ENCODE measurements at places on chromosomes 3 and 15.

GRCh38 chr3:31241533-31241932, 291.2 kb upstream of the STT3B start:
- no peak for DNase-seq

DNA sequence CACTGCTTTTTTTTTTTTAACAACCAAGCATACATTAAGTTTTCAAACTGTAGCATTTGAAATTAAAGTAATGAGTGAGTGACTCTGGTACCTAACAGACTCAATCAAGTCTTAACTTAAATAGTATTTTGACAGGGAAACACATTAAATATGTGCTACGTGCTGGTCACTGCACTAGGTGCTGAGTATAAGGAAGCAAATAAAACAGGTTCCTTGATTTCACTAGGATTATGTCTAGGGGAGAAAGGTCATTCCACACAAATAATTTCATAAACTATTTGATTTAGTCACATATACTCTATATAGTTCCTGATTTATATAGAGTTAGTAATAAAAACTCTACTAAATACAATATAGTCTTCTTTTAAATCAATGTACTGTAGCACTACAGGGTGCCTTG, 89.4 kb downstream of the SUCLG2 start:
- no peak for DNase-seq

- DNase-seq = no peak
Observed at GRCh38 chr3:193620650-193621049, 27.6 kb downstream of the OPA1 start.

DNA sequence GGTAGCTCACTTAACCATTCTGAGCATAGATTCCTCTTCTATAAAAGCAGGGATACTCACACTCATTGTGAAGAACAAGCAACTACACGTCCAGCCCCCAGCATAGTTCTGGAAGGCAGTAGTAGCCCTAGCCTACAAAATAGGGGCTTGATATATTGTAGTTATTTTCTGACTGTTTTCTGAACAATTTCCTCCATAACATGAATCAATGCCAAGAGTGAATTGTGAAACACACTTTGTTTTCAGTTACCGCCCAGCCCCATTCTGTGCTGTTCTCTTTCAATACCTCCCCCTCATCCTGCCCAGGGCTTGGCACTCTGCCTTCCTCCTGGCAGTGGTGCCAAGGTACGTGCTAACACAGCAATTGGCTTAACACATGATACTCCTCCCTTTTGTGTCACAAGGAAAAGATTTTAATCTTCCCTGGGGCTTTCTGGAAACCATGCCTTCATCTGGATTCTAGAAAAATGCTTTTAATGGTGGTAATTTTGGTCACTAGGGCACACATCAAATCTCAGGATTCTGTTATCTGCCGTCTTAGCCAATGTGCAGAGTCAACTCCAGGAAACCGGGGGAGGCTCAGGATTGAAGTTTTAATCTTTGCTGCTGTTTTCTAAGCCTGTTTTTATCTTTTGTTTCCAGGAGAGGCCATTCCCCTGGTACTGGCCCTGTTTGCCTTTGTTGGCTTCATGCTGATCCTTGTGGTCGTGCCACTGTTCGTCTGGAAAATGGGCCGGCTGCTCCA, 37.2 kb downstream of the IL20RB start:
- DNase-seq = no peak

DNA sequence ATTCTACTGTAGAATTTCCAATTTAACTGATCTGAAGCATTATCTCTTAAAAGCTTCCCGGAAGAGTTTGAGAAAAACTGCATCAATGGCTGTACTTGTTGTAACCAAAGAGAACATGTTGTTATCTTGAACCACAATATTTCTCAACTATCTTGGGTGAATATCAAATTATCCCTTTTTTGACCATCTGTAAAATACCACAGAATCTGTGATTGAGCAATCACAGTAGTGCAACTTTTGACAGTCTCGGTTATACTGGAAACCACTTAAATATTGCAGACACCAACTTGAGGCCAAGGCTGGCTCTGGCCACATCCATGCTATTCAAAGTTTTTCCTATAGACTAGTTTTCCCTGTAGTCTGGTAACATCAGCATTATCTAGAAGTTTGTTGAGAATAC, 842.8 kb upstream of the EPHA6 start:
- DNase-seq = no peak

DNA sequence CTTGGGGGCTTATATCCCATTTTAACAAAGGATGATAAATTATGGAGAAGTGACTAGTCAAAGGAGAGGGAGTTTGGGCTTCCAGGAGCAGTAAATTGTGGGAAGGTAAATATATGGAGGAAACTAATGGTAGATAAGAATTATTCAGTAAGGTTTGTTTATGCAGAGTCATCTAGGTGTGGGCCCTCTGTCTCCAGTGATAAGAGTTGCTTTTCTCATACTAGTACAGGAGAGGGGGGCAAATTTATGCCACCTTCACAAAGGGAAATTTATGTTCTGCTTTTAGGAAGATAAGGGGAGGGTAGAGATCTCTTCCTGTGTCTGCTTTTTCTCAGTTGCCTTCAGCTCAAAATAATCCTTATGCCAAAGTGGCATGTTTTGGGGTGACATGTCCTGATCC, 383.7 kb upstream of the PPP2R3A start:
- DNase-seq = no peak

DNA sequence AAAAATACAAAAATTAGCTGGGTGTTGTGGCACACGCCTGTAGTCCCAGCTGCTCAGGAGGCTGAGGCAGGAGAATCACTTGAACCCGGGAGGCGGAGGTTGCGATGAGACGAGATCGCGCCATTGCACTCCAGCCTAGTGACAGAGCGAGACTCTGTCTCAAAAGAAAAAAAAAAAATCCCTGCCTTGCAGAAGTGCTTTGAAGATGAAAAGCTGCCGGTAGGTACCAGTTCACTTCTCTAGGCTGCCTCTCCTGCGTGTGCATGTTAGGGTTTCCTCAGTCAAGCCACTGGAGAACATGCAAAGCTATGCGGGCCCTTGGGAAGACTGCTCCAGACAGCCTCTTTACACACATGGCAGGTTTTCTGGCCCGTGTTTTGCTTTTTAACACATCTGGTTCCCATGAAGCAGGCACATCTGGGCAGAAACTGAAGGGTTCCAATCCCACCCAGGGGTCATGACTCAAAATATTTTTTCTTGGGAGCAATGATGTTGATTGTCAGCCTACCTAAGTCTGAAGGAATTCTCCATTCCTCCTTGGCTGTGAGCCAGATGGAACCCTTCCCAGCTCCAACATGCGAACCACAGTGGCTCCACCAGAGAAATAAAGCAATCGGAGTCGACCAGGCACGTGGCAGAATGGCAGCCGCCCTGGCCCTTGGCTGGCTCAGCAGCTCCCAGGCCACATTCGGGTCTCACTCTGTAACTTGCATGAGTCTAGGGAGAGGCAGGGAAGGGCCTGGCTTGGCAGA, 29.6 kb downstream of the MGLL start:
- no peak for DNase-seq

DNA sequence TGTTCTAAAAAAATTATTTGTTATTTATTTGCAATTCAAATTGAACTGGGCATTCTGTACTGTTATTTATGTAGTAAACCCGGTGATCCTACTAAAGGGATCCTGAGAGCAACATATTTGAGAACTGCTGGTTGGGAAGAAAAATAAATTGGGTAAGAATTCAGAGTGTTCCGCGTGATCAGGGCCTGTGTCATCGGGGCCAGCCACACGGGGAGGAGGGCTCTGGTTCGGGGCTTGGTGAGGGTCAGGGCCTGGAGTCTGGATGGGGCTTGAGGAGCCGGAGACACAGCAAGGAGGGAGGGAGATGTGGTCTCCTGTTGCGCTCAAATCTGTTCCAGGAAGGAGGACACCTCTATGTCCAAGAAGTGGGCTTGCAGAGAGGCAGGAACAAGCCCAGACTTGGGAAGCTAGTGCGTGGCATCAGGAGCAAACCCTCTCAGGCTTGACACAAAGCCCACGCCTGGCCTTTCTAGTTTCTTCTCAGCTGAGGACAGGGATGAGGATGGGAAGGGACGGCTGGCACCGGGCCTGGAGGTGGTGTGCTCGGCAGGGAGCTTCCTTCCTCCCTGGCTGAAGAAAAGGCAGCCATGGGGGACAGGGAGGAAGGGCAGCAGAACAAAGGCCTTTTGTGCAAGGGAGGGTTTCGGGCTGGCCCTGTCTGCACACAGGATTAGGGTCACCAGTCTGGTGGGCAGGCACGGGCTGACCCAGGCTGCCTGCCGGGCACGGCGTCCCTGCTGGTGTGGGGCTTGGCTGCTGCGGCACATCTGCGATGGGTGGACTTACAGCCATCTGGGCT, 22.9 kb upstream of the FBLN2 start:
- no peak for DNase-seq

GRCh38 chr15:85780225-85780985, 14.3 kb downstream of the KLHL25 start:
- DNase-seq = no peak

DNA sequence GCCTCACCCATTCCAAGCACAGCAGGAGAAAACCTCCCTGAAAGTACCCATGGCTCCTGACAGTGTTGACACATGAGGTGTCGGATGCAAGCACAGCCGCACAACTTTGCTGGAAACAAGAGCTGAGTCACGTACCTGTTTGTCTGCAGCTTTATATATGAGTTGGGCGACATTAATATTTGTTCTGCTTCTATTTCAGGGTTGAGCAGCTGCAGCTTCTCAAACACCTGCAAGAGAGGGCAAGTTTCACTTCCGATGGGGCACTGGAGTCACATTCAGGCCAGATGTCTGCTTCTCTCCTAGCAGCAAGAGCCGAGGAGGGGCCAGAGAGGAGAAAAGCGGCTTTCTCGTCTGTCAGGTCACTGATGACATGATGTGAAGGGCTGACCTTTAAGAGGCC, 88.0 kb downstream of the NUP210 start:
- no peak for DNase-seq

DNA sequence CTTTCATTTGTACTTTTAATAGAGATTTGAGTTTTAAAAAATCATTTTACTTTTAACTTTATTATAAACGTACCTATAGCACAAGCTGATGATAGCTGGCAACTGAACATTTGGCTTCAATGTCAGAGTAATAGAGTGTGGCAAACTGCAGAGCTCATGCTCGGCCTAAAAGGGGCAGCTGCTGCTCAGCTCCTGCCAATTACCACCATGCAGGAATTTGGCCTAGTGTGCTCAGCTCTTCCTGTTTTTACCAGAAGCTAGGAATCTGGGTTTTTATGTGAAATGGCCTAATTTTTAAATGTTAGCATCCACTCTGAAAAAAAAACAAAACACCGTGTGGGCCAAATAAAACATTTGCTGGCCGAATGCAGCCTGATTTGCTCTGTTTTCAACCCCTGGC, 1.8 kb downstream of the IFT122 start:
- peak; percentile 6 for DNase-seq

DNA sequence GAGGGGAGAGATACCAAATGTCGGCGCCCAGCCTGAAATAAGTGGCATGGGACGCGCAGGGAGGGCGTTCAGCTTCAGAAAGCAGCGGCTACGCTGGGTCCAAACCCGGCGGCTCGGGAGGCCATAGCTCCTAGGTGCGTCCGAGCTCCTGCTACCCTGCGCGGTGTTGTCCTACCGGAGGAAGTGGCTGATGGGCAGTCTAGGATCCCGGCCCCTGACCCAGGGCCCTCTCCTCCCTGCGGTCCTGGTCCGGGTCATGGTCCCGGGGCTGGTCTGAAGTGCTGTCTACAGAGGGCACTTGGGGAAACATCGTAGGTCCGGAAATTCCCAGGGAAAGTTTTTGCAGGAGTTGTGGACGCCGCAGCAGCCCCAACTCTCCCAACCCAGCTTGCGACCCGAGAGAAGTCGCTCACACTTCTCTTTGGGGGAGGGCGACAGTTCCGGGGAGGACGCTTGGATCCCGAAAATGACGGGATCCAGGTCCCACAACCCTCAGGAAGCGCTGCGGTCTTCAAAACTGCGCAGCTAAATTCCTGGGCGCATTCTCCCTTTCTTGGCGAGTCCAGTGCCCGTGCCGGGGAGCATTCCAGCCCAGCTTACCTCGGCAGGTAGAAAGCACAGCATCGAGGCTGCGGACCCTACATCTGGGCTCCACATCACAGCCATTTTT, 9.1 kb upstream of the FOXB1 start:
- no peak for DNase-seq

- DNase-seq = no peak
Observed at GRCh38 chr3:60094392-60094947, 1044.6 kb upstream of the CFAP20DC start.

DNA sequence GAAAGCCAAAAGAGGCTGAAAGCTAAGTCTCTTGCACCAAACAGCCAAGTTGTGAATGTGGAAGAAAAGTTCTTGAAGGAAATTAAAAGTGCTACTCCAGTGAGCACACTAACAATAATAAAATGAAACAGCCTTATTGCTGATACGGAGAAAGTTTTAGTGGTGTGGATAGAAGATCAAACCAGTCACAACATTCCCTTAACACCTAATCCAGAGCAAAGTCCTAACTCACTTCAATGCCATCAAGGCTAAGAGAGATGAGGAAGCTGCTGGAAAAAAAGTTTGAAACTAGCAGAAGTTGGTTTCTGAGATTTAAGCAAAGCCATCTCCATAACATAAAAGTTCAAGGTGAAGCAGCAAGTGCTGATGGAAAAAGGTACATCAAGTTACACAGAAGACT, 288.8 kb upstream of the RARB start:
- DNase-seq = no peak

DNA sequence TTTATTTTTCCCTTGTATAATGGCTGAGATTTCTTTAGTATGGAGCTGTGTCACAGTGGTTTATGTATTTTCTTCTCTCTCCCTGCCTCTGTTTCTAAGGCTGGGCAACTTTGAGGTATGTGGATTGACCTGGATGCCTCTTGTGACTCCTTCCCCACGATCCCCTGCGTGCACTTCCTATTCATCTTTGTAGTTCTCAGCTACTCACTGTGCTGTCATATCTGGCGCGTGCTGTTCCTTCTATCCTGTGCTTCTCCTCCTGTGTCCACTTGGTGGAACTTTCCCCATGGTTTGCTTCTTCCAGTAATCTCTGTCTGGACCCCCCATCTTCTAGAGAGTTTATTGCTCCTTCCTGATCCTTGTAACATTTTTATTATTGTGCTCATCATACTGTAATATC, 97.3 kb downstream of the AKAP13 start:
- DNase-seq = no peak

DNA sequence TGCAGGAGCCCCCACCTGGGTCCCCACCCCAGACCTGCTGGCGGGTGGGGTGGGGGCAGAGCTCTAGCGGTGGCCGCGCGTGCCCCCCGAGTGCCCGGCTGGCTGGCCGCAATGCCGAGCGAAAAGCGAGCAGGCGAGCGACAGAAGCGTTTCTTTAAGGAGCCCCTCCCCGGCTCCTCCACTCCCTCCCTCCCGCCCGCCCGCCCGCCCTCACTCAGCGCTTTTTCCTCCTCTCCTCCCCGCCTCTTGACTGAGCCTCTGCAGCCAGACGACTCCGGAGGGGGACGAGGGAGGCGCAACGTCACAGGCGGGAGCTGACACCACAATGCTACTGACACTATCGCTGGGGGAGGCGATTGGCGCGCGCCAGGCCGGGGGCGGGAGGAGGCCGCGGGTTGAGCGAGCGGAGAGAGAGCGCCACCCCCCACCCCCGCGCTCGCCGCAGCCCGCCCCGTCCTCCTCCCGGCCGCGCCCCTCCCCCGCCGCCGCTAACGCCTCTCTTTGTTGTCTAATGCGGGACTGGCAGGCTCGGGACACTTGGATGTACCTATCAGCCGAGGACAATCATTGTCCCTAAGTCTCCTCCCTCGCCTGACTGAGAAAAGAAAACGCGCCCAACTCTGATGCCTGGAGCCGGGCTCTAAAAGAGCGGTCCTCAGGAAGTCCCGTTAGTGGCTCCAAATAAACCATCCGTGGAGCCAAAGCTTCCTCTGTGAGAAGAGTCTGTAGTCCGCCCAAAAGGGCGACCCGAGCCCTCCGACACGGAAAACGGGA, at the start of gene MEX3B:
Gene MEX3B (minus strand): TSS at position 127 of the 774 bp plus-strand sequence. CDS start 313 bp downstream, outside the sequence.
- DNase-seq = peak; percentile 79

GRCh38 chr15:78212008-78212407, 22.4 kb downstream of the ACSBG1 start:
- no peak for DNase-seq
